Thymus (tissue), 14 donors: ENCODE measurements at places on chromosomes 1 and 21.

DNA sequence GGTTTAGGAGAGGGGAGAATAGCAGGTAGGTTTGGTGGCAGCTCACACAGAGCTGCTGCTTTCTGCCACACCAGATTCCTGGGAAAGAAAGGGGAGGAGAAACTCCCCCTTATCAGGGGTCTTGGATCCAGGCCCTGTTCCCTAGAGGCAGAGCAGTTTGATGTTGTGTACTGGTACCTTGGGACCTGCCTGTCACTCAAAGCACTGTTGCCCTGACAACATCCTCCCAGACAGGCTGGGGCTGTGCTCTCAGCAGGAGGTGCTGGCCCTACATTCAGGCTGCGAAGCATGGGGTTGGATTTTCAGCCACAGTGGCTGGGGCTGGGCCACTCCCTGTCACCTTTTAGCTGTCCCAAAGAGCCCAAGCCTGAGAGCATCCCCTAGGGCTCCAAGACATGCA, 188.0 kb downstream of the GRIK3 start:
- no peak for DNase-seq

- DNase-seq, result no peak
Measured at GRCh38 chr1:30929944-30930525, 21.5 kb upstream of the SDC3 start.

DNA sequence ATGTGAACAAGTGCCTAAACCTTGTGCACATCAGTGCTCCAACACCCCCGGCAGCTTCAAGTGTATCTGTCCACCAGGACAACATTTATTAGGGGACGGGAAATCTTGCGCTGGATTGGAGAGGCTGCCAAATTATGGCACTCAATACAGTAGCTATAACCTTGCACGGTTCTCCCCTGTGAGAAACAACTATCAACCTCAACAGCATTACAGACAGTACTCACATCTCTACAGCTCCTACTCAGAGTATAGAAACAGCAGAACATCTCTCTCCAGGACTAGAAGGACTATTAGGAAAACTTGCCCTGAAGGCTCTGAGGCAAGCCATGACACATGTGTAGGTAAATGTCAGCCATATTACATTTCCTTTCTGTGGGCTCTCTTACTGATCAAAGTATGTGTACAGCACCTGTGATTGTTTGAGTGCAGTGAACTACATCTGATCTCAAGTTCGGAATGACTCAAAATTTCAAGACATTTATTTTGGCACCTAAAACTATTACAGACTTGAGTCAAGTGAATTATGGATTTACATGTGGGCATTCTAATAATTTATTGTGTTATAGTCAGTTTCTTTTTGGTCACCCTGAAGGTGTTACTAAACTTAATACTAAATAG, 196.5 kb downstream of the TPR start:
- DNase-seq, result no peak

DNA sequence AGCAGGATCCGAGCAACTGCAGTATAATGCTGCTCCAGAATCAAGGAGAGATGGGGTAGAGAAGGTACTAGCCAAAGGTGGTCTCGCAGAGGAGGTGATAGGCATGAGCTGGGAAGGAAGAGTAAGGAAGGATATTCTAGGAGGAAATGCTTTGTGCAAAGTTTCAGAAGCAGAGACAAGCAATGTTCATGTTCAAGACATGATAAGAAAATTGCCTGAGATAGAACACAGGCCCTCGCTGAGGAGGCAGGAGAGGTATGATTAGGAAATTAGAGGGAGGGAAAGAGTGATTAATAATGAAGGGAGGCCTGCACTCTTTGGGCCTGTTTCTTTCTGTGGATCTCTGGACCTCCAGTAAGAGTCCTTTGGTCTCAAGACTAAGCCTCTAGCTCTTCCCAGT, 12.9 kb upstream of the ETV3 start:
- no peak for DNase-seq

DNA sequence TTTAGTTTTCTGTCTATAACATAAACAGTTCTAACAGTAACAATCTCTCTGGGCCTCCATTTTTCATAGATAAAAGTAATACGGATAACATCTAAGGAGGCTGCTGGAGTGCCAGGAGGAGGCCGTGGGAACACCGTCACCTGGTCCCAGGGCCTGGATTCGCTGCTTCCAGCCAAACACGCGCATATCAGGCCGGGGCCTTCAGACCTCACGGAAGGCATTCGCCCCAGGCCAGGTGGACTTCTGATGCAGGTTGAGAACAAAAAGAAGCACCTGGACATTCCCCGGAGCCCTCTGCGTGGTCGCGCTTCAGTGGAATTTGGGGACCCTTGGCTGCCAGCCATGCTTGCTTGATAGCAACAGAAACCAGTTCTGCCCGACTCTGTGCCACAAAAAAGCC, 113.1 kb upstream of the GUCA2B start:
- no peak for DNase-seq

GRCh38 chr21:37370152-37371040, 3.8 kb downstream of the DYRK1A start:
- DNase-seq, result no peak

GRCh38 chr1:217188280-217189237, 442.3 kb downstream of the GPATCH2 start:
- DNase-seq, result no peak

DNA sequence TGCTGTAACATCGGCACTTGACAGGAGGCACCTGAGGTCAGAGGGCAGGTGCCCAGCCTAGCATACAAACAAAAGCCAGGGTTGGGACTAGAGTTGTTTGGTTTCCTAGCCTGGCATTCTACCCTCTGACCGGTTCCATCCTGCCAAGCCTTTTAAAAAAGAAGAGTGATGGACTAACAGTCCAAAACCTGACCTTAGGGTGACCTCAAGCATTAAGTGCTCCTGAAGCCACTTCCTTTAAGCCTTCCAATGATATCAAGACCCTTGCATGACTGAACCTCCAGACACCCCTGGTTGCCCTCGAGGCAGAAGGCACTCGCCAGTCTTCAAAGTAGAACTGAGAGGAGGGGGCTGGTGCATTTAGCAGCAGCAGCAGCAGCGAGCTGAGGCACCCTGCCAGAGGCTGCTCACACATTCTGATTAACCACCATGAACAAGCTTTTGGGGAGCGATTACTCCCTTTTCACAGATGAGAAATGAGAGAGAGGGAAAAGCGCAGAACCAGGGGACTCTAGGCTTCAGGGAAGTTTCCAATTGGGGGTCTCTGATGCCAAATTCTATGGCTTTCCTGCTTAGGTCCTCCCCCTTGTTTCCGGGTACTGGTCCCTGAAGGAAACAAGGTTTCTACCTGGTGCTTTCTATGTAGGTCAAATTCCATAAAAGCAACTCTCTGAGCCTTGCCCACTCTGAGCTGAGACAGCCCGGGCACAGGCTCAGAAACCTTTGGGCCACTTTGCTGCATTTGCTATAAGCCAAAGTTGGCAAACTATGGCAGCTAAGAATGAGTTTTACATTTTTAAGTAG, 9.2 kb downstream of the SLC2A1 start:
- no peak for DNase-seq

DNA sequence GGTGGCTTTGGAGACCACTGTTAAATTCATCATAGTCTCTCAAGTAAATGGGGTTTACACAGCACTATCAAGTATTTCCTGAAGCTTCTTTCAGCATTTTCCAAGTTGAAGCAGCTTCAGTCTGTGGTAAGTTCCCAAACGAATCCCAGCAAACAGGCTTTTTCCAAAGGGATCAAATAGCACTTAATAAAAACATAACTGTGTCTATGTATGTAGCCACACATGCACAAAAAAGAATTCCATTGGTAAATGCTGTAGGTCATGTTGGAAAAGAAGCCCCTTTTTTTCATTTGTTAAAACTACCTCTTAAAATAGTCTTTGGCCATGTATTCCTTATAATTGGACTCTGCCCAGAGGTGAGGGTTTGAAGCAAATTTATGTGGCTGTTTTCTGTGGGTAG, 69.8 kb downstream of the HHAT start:
- DNase-seq, result no peak

GRCh38 chr1:106289265-106289928, 767.1 kb upstream of the PRMT6 start:
- DNase-seq, result no peak

DNA sequence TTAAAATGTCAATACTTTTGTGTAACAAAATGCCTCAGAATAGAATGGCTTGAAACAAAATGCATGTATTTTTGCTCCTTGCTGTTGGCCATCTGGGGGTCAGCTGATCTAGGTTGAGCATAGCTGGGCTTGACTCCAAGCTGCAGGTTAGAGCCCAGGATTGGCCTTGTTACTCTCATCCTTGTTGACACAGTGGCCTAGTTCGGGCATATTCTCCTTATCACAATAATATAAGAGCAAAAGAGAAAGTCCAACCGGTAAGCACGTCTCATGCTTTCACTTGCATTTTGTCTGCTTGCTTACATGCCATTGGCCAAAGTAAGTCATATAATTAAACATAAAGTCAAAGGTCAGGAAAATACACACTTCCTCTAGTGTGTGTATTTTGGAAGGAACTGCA, 456.2 kb downstream of the KCNT2 start:
- no peak for DNase-seq

DNA sequence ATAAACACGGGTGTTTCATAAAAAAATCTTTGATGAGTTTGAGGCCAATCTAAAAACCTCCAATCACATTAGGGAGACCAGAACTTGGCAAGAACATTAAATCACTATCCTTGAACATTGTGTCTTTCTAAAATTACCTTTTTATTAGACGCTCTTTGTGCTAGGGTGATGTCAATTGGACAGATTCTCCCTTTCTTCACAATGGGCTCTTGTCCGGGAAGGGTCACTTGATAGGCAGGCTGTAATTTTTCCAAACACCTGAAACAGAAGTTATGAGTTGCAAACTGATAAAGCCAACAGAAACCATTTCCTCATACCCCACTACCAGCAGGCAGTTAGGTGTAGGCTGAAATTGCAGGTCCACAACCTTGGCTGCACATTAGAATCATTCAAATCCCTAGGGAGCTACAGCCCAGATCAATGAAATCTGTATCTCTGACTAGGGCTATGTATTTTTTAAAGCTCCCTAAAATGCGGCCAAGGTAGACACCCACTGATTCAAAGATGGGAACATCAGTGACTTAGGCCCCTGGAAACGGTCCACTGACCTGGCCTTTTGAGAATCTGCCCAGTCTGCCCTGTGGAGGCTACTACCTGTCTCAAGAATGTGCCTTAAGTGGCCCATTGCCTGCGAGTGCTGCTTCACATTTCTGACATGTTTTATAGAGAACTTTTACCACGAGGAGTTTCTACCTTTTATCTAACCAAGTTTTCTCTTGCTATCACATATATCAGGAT, 16.5 kb downstream of the EIF2D start:
- DNase-seq, result no peak

GRCh38 chr21:25490742-25491141, 116.5 kb downstream of the MRPL39 start:
- no peak for DNase-seq

DNA sequence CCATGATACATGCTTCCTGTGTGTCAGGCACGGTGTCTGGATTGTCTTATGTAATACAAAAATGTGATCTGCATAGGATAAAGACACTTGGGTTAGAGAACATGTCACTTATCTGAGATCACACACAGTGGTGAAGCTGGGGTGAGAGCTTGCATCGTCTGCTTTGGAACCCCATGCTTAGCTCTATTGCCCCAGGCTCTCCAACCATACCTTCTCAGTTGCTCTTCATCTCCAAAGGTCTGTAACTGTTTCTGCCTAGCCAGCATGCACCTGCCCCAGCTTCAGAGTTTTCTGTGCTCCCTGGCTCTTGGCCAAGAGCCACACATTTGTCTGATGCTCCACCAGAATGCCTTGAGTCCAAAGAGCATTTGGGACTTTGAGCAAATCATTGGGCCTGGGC, 93.9 kb upstream of the COG2 start:
- no peak for DNase-seq

GRCh38 chr1:100362821-100363466, 10.6 kb downstream of the CDC14A start:
- DNase-seq, result no peak

GRCh38 chr1:27377760-27378495, 3.3 kb upstream of the FCN3 start:
- DNase-seq, result no peak

DNA sequence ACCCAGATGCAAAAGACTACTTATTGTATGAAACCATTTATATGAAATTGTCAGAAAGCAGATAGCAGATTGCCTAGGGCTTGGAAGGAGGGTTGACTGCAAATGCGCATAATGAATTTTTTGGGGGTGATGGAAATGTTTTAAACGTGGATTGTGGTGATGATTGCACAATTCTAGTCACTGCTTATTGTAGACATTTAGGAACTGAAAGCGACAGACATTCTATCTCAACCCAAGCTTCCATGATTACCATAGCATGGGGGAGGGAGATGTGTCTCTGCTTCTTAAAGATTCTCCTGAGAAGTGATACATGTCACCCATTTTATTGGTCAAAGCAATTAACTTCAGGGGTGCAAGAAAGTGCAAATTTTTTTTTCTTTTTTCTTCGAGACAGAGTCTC, 2.8 kb upstream of the MTF2 start:
- no peak for DNase-seq
